ENCODE measurements at places on chromosomes 16 and 17. TPM values are rescaled to one million over a fixed set of nuclear protein-coding genes. Genes with fewer than 3 reads are reported as not detected.

- no peak for DNase-seq
Measured at GRCh38 chr16:12903407-12904328, 2.3 kb downstream of the SHISA9 start.

Gene CHD9
- total RNA-seq: 100 TPM

Gene TBC1D3C
- total RNA-seq: 0.19 TPM

GRCh38 chr16:980595-980854 lies 1.0 kb upstream of the SOX8 start:
- no peak for DNase-seq

GRCh38 chr17:47240806-47241205 lies 12.8 kb upstream of the ITGB3 start:
- no peak for DNase-seq

GRCh38 chr16:71672803-71673581 lies 47.0 kb downstream of the MARVELD3 start:
- DNase-seq: no peak

Gene HYDIN
- 0.55 TPM for total RNA-seq

DNA sequence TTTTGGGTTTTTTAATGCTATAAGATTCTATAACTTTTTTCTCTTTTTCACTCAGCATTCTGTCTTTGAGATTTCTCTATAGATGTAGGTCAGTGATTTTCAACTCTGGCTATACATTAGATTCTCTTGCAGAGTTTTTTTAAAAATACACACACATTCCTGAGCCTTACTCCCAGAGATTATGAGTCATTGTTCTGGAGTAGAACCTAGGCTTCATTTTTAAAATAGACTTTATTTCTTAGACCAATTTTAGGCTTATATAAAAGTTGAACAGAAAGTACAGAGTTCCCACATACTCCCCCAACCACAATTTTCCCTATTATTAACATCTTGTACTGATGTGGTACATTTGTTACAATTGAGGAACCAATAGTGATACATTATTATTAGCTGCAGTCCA lies 63.3 kb downstream of the CYB561 start:
- DNase-seq: no peak

DNA sequence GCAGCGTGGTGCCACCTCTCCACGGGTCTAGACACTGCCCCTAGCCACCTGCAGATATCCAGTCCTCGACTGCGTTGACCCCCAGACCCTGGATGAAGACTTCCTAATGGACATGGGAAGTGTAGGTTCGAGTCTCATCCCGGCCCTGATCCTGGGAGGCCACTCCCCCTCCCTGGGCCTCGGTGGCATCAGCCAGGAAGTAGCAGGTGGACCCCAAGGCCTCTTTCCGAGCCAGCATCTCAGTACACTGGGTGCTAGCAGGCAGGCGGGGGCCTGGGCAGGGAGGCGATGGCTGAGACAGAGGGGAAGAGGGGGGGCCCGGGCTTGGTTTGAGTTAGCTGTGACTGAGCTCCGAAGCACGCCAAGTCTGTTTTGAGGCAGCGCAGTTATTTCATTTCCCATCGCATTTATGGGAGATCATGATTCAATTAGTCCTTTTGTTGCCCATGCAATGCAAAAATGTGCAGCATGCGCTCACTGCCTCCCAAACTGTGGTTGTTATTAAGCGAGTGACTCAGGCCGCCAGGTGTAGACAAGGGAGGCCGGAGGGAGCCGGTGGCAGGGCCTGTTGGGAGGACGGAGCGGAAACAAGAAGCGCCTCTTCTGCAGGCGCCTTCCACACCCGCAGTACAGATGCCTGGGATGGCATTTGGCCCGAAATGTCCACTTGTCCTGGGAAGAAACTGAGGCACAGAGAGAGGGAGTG lies 25.3 kb upstream of the ZNF469 start:
- DNase-seq: no peak

Gene CHCT1
- not detected for total RNA-seq

Gene NPIPA7
- 7.8 TPM for total RNA-seq

Gene GPR179
- total RNA-seq: not detected

DNA sequence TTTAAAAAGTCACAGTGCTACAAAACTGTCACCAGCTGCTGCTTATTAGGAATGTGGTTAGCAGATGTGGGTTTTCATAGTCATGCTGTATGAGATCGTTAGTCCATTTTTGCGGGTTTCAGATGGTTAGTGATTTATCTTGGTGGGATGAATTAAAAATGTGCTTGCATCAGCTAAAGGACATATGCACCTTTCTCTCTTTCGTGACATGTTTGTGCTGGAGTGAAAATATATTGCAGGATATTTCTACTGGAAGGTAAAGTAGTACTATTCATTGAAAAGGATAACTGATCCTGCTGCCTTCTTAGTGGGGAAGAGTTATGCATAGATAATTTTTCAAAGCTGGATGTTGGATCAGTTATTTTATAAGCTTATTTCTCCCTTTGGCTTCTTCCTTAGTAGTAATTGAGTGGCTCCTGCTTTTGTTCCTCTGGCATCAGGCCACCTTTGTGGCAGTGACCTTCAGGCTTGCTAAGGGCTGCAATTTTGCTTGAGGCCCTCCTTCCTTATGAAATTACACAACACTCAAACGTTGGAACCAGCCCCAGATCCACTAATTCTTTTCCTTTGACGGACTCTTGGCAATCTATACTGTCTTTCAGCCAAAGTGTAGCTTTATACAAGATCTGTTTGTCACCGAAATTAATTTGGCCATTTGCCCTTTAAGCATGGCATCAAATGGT lies 7.5 kb upstream of the SNTB2 start:
- no peak for DNase-seq

GRCh38 chr17:39677542-39678339 lies 9.5 kb downstream of the PNMT start:
- DNase-seq: no peak

Gene KCNJ18
- total RNA-seq: not detected

DNA sequence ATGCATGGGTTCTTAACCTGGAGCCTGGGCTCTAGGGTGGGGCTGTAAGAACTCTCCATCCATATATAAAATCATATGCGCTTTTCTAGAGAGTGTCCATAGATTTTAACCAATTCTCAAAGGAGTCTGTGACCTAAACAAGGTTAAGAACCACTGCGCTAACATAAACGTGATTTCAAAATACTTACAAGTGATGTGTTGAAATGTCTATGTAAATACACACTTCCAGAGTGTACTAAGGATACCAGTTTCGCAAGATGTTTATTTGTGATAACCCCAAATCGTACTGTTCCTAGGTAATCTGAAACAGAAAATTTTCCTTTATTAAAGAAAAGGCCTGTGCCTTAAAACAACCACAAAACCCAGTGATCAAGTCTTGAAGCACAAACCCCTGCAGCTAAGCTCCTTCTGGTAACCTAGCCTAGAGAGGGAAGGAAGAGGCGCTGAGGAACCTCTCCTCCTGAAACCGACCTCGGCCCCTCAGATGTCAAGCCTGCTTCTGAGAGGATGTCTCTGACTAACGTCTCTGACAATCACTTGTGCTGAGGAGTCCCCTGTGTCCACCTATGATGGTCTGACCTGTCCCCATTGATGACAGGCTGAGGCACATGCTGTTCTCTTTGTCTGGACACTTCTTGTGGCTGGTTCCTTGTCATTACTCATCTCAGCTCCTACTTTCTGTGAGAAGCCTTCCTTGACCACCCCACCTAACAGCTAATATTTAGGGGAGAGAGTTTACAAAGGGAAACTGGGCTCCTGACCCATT lies 32.2 kb downstream of the SNN start:
- no peak for DNase-seq

Gene TAT
- not detected for total RNA-seq

GRCh38 chr16:77206533-77206932 lies 7.3 kb downstream of the SYCE1L start:
- DNase-seq: no peak

Gene RAI1
- total RNA-seq: 21.2 TPM

DNA sequence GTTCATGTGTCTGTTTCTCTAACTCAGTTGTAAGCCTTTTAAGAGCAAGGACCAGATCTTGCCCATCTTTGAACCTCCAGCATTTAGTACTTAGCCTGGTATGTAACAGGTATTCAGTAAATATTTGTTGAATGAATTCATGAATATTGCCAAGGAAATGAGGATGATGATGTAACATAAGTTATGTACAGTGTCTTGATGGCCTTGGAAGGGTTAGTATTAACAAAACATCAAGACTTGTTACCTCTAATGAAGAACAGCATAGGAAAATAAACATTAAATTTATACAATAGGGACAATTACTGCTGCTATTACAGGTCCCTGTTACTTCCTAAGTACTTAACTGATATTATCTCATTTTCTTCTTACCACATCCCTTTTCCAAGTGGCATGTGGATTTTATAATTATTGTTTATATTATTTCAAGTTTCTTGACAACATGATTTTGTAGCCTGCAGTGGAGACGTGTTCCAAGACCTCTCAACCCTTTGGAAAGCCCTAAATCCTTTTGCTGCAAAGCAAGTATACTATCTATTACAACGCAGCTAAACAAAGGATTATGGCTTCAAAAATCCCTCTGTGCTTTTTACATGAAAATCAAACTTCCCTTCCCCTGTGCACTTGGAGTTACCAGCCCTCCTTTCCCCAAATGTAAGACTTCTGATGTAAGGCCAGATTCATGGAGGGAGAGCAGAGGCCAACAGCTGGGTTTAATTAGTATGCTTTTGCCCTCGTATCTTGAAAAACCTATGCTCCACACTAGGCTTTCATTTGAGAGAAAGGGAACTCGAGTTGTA lies 77.4 kb upstream of the SMIM36 start:
- no peak for DNase-seq

GRCh38 chr16:28163699-28164098 lies 48.1 kb downstream of the XPO6 start:
- no peak for DNase-seq

Gene WNT9B
- total RNA-seq: 0.74 TPM

Gene HIGD1B
- 1.3 TPM for total RNA-seq

Gene KRT31
- total RNA-seq: not detected

Gene CD19
- total RNA-seq: 0.67 TPM

Gene MARCHF10
- total RNA-seq: 0.16 TPM

DNA sequence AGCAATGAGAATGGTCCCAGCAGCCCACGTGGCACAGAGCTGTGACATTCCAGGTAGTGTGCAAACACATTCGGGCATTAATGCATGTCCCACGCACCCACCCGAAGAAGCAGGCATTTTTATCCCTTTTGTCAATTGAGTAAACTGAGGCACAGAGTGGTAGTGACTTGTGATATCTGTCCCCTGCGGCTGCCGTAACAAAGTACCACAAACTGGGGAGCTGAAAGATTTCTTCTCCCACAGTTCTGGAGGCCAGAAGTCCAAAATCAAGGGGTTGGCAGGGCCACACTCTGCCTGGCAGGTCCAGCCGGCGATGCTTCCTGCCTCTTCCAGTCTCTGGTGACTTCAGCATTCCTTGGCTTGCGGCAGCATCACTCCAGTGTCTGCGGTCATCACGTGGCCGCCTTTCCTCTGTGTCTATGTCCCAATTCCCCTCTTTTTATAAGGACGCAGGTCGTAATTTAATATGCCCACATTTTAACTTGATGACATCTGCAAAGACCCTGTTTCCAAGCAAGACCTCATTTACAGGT lies 221.9 kb upstream of the GSE1 start:
- no peak for DNase-seq

- DNase-seq: no peak
Measured at GRCh38 chr17:11330826-11331225, 89.8 kb downstream of the SHISA6 start.

GRCh38 chr16:23145186-23145585 lies 4.1 kb downstream of the USP31 start:
- no peak for DNase-seq

DNA sequence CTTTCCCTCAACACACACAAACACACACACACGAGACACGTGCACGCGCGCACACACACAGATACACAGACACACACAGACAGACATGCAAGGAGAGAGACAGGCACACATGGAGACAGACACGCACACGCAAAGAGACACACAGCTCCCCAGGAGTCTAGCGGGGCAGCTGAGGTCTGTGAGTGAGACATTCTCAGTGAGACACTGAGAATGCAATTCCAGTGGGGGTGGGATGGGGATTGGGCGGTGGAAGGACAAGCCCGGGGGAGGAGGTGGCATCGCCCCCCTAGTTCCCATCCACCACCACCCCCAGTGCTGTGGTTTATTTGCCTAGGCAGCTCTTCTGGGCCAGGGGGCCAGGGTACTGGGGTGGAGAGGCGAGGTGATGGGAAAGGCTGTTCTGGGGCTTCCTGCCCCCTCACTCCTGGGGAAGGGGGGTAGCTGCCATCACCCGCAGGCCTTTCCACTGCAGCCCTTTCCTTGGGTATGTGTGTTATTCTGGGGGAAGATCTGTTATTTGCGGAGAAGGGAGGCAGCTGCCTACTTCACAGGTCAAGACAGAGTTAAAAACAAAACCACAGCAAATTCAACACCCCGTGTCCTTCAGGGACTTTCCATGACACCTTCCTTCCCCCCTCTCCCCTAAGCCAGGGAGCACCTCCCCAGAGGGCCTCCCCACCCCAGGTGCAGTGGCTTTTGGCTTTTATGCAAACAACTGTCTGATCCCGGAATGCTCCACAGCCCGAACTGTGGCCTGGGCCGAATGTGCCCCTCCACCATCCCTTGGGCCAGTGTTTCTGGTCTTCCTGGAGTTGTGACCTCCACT lies 18.0 kb downstream of the GRB7 start:
- DNase-seq: peak; percentile 81

Gene CNTROB
- total RNA-seq: 17.5 TPM

- no peak for DNase-seq
Measured at GRCh38 chr17:298791-299450, 53.7 kb downstream of the RPH3AL start.

Gene FMNL1
- total RNA-seq: 51.2 TPM

DNA sequence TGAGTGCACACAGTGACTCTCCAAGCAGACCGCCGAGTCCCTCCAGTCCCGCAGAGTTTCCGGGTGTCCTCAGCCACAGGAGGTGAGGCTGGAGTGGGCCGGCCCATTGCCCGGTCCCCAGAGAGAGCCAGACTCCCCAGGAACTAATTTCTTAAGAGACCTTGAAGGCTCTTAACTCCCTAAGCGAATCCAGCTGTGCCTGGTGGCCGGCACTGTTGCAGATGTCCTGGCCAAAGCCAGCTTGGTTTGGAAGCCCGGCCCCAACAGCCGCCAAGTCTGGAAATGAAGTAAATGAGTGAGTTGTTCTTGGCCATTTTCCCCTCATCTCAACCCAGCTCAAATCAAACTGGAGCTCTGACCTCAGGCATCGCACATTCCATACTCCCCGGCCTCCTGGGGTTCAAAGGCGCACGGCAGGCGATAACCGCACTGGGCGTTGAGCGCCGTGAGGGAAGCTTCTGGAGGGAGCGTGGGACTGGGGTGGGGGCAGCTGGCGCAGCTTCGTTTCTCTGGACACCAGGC lies 42.0 kb downstream of the CMIP start:
- no peak for DNase-seq
